Activated naive CD8-positive, alpha-beta T cell treated with anti-CD3 and anti-CD28 coated beads, Interleukin-2, amount 10 ng/mL, durations not matched to agents 7 days and 5 days (primary cell): ENCODE measurements at places on chromosomes 4 and X. TPM values are rescaled to one million over a fixed set of nuclear protein-coding genes. Genes with fewer than 3 reads are reported as not detected.

The MAGED4 gene
- 1.4 TPM for total RNA-seq

The FGD1 gene
- 0.06 TPM for total RNA-seq

The ASB12 gene
- 0.22 TPM for total RNA-seq

The MAGEA8 gene
- total RNA-seq = not detected

The SLC38A5 gene
- 62.6 TPM for total RNA-seq

The HSFX4 gene
- total RNA-seq = not detected

The P2RY10 gene
- total RNA-seq = 76.0 TPM

The DGKK gene
- total RNA-seq = not detected

The FAM47E gene
- 0.78 TPM for total RNA-seq

The CENPI gene
- 24.6 TPM for total RNA-seq

The MAGEA2 gene
- total RNA-seq = not detected

The GIMD1 gene
- not detected for total RNA-seq

The NUDT11 gene
- 0.83 TPM for total RNA-seq

The NPY2R gene
- not detected for total RNA-seq

The ALAS2 gene
- not detected for total RNA-seq

The VEGFD gene
- not detected for total RNA-seq

The PF4V1 gene
- not detected for total RNA-seq

The WDR19 gene
- total RNA-seq = 14.2 TPM

The LRIT3 gene
- total RNA-seq = not detected

The ZNF711 gene
- 0.30 TPM for total RNA-seq

The RTL3 gene
- not detected for total RNA-seq
